ENCODE measurements at places on chromosomes 12 and 14. TPM values are rescaled to one million over a fixed set of nuclear protein-coding genes. Genes with fewer than 3 reads are reported as not detected.

The CCDC196 gene
- total RNA-seq, result not detected

DNA sequence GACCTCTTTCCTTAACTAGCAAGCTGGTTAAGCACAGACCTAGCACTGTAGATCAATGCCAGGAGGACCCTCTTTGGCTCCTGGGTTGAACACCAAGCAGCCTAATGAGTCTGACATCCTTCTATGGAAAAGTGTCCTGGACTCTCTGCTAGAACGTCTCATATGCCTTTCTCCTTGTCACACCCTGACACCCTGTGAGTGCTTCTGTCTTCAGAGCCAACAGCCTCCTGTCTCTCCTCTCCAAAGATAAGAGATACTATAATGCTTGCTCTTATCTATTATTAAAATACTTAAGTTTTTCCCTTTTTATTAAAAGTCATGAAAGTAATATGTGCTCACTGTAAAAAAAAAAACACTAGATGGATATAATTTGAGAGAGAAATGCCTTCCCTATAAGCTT, 222.7 kb downstream of the FOXN3 start:
- no peak for DNase-seq

DNA sequence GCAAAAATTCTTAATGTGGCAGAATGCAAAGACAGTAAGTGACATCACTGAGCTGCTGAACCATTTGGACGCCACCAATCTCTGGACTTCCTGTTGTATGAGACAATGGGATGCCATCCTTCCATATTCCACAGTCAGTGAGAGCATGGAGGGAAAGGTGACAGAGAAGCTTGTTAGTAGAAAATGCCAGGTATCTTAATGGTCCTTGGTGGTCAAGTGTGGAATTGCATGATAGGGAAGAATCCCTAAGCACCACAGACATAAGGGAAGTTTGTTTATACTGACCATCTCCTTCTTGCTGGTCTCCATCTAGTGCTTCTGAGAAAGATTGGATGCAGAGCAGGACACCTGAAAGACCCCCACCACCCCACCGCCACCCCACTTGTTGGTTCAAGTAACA, 1410.0 kb upstream of the TMEM132C start:
- no peak for DNase-seq

DNA sequence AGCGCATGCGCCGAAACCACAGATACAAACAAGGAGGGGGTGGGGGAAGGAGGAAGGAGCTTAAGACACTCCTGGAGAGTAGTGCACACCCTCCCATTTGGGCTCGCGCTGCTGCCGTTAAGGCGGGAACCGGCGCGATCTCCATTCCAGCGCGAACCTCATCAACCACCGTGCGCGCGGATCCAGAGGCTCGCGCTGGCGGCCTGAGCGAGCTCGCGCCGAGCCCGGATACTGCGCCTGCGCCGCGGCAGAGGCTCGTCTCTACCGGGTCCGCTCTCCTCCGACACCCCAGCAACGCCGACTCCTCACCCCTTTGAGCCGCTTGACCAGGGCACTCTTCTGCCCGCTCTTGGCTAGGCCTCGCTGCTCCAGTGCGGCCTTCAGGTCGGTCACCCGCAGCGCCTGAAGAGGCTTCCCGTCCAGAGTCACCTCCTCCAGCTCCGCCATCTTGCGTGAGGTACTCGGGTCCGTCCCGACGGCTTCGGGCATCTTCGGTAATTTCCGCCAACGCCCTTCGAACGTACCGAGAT, at the start of gene ACIN1:
Gene ACIN1, minus strand, starts transcription at position 471 of the 530 bp plus-strand sequence. Its CDS starts 24 bp downstream, at position 447.
- DNase-seq, result peak; percentile 70

The RD3L gene
- total RNA-seq, result not detected

DNA sequence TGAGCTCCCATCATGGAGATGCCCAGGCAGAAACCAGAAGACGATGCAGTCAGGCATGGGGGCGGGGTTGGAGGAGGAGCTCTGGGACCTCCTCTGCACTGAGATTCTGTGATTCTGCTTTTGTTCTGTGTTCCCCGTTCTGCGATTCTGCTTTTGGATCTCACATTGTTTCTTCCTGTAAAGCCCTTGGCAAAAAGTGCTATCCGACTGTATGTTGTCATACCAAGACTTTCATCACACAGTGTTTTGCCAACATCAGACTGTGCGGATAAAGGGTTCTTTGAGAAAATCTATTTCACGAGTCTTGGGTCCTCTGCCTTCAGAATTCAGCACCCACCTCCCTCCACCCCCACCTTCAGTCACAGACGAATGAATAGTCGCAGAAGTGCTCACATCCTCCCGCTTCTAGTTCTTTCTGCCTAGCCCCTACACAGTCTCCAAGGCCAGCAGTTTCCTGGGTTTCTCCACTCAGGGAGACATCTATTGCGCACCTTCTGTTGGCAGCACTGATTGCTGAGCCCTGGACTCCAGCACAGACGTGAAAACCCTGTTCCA, 24.7 kb upstream of the PWP1 start:
- no peak for DNase-seq
